ENCODE measurements at places on chromosomes 6 and 20.

GRCh38 chr6:9606435-9607134, 808.3 kb downstream of the TFAP2A start:
- H3K4me1 ChIP-seq, result no peaks in the 10 kb centered on the region
- H3K27me3 ChIP-seq, result peaks cover 8% of the 10 kb centered on the region
- no peaks in the 10 kb centered on the region for H3K36me3 ChIP-seq

DNA sequence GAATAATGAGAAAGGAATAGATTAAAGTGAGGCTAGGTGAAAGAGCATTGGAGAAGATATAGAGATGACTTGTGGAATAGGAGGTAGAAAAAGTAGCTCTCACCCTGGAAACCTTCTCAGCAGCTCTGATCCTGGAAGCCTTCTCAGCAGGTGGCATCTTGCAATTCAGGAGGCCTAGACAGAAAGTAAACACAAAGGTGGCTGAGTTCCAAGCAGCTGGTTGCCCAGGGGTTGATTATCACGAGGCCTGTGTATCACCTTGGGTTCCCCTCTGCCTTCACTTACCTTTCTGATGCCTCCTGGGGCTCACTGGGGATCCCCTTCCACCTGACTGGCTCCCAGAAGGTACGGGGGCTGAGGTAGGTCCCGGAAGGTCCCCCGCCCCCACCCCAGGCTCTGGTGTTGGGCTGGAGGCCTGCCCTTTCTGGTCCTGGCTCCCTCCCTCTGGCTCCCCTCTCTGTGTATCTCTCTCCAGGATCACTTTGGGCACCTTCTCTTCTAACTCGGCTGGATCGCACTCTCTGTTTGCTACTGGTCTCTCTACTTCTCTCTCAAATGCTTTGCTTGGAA, 9.7 kb downstream of the MDC1 start:
- no peak overlapping the region for H3K27ac ChIP-seq
- no peak overlapping the region for H3K4me3 ChIP-seq

DNA sequence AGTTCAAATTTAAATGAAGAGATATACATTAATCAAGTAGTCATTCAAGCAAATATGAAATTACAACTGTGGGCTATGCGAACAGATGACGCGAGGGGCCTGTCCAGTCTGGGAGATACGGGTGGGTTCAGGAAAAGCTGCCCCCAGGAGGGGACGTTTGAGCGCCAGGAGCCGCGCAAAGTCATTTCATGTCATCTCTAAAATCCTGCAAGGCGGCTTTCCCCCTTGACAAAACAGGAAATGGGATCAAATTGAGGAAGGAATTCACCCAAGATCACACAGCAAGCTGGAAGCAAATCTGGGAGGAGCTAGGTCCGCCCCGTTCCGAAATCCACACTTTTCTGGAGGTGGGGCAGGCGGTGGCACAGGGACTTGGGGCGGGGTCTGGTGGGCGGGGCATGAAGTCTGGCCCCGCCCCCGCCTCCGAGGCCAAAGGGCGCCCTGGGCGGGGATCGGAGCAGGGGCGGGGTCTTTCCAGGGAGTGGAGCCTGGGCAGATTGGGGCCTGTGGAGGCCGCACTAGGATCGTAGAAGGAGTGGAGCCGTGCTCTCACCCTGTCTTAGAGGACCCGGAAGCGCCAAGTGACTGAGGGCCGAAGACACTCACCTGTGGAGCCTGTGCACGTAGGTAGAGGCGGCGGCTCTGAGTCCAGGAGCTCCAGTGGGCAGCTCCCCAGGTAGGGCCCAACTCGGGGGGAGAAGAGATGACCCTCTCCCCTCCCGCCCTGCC, at the start of gene LPIN3:
Gene LPIN3, plus strand, starts transcription at position 495 of the 729 bp plus-strand sequence. CDS start 4,983 bp downstream, outside the sequence.
- DNase-seq, result peak; percentile 42
- H3K4me3 ChIP-seq, result no peak within 1 kb of the TSS
- peaks cover 11% of the 10 kb centered on the region for H3K4me1 ChIP-seq
- no peak within 1 kb of the TSS for H3K27ac ChIP-seq

DNA sequence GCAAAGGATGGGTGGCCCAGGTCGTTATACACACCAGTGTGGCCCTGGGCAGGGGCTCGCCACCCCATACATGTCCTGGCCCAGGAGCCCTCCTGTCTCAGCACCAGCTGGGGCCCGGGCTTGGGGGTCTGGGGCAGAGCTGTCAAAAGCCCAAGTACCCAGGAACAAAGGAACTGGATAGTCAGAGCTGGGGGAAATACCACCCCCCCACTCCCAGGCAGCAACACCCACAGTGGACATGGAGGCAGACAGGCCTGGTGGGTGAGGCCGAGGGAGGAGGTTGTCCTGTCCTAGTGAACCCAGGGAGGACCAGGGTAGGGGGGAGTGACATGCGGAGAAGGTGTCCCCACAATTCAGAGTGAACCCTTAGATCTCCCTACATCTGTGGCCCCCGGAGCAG, 406.5 kb downstream of the CDH4 start:
- no peak overlapping the region for H3K4me3 ChIP-seq
- no peaks in the 10 kb centered on the region for H3K36me3 ChIP-seq
- H3K4me1 ChIP-seq, result peaks cover 2% of the 10 kb centered on the region
- no peak overlapping the region for H3K27ac ChIP-seq
- H3K27me3 ChIP-seq, result no peaks in the 10 kb centered on the region

GRCh38 chr6:34511214-34511914, 44.8 kb downstream of the SPDEF start:
- H3K27ac ChIP-seq, result no peak overlapping the region
- peaks cover 18% of the 10 kb centered on the region for H3K27me3 ChIP-seq
- no peaks in the 10 kb centered on the region for H3K36me3 ChIP-seq
- H3K4me3 ChIP-seq, result no peak overlapping the region
- DNase-seq, result no peak

DNA sequence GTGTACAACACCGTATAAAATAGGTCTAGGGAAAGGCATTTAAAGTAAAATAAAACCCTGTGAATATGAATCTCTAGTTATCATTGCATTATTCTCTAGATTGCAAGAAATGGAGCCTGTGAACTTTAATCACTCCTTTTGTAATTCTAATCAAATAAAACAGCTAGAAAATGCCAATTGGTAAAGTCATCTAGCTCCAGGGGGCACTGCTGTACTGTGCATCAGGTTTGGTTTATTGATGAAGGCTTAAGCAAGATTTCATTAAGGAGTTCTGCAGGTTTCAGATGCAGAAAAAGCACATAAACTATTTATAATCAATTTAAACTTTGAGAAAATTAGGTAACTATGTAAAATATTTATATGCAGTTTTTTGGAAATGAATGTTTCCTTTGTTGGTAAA, 645.0 kb downstream of the PHF3 start:
- H3K27me3 ChIP-seq, result no peaks in the 10 kb centered on the region
- H3K27ac ChIP-seq, result no peak overlapping the region
- H3K4me3 ChIP-seq, result no peak overlapping the region
- H3K4me1 ChIP-seq, result no peaks in the 10 kb centered on the region

Data from common myeloid progenitor, CD34-positive (primary cell).